ENCODE measurements at places on chromosomes 13 and 19. TPM values are rescaled to one million over a fixed set of nuclear protein-coding genes. Genes with fewer than 3 reads are reported as not detected.
A peak's percentile ranks its signal among the peaks of the same experiment; 100 is the strongest.

The ADGRE3 gene
- not detected for total RNA-seq

- no peak for DNase-seq
Observed at GRCh38 chr19:3743486-3743885, 18.0 kb downstream of the APBA3 start.

GRCh38 chr13:36294096-36294495 lies 3.5 kb downstream of the CCDC169 start:
- DNase-seq, result no peak

GRCh38 chr13:106599875-106600797 lies 32.2 kb upstream of the ARGLU1 start:
- no peak for DNase-seq

- peak; percentile 17 for DNase-seq
Observed at GRCh38 chr13:40221460-40222201, 444.8 kb downstream of the FOXO1 start.

The ZNF541 gene
- 0.09 TPM for total RNA-seq

DNA sequence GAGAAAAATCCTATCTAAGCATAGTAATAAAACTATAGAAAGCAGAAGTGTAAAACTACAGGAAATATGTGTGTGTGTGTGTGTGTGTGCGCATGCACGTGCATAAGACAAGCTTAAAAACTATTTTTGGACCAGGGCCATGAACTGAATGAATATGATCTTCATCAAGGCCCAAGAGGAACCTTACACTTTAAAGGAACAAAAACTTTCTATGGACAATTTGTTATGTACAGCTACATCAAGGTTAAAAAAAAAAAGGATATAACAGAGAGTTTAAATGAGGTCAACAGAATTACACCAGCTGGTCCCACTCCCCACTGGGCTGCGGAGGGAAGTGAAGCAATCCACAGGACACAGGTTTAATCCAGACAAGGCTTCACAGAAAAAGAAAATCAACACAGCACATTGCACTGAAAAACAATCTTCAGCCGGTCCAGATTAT lies 151.1 kb downstream of the LHFPL6 start:
- no peak for DNase-seq

The NLRP4 gene
- not detected for total RNA-seq

- no peak for DNase-seq
Observed at GRCh38 chr19:14886032-14886431, at the start of gene OR7A17. OR7A17 (minus strand) TSS chr19:14886132; CDS start chr19:14881355, 4,777 bp downstream.

DNA sequence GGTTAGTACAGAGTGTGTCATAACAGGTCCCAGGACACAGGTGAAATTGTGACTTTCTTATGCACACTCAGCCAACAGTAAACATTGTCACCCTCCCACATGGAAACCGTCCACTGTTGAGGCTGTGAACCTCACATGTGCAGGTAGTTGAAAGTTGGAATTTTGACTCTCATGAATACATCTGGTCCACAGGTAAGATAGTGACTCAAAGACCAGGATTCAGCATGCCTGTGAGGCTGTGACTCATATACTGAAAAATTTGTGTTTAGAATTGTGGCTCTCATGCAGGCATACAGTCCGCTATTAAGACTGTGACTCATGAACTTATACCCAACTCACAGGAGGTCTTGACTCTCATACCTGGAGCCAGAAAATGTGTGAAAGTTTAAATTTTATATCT lies 67.8 kb downstream of the ZNF728 start:
- DNase-seq, result no peak

DNA sequence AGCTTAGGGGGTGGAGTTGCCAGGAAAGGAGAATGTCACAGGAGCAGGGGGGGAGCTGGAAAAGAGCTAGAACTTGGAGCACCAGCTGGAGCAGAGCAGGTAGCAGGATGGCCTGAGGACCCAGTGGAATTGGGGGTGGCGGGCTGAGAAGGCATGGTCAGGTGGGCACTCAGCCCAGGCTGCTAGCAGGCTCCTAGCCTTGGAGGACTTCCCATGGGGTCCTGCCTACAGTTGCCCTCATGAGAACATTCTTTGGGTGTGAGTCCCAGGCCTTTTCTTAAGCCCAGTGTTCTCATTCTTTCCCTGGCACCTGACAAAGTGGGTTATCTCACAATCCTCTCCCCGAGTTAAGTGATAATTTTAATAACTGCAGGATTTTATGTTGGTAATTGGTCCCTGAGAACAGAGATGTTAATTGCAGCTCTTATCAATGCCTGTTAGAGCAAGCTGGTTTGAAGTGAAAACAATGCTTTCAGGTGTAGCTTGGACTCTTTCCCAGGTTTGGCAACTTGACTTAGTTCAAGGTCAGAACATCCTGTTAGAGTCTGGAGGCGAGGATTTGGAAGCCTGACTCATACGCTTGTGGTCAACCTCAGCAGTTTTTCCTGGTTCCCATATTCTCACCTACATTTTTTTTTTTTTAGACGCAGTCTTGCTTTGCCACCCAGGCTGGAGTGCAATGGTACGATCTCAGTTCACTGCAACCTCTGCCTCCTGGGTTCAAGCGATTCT lies 18.1 kb upstream of the OLFM4 start:
- DNase-seq, result no peak

The BEST2 gene
- 0.11 TPM for total RNA-seq

GRCh38 chr13:37701972-37702371 lies 103.4 kb upstream of the POSTN start:
- DNase-seq, result no peak

The PSG11 gene
- not detected for total RNA-seq

The ZNF66 gene
- 8.1 TPM for total RNA-seq

The NFIX gene
- 2.7 TPM for total RNA-seq

The F7 gene
- not detected for total RNA-seq

GRCh38 chr19:54526972-54527371 lies 24.3 kb downstream of the LAIR2 start:
- DNase-seq, result no peak

DNA sequence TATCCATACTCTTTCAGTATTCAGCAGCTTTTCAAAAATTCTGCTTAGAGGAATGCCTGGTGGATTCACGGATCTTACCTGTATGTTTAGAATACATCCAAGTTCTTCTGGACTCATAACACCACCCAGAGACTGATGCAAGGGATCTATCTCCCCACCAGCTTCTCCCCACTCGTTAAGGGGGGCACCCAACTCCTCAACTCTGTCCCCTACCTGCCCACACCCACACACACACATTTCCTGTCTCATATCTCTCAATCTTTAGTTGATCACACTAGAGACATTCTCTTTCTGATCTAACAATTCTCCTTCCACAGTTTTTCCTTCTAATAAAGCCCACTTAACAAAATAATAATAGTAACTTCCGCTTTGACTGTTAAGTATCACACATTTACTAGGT lies 110.1 kb downstream of the DLEU7 start:
- DNase-seq, result no peak

The MBD3L3 gene
- not detected for total RNA-seq

DNA sequence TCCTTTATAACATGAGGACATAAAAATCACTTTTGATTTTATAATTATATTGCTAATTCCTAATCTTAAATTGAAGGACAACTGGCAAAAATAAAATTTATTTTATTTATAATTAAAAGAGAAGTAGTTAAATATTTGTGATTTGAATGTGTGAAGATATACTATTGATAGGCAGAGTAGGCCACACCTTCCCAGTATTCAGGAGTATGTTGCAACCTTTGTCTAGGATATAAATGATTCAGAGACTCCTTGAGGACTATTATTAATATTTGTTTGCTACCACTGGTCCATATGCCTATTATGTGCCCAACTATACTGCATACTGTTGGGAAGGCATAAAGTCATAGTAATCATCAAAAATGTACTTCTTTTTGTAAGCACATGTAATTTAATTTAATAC lies 94.2 kb downstream of the CDADC1 start:
- no peak for DNase-seq

The AZU1 gene
- total RNA-seq, result not detected

The HSD17B14 gene
- total RNA-seq, result 0.89 TPM

GRCh38 chr13:72204291-72204690 lies 337.3 kb upstream of the DACH1 start:
- DNase-seq, result no peak

Measured in activated T-helper 2 cell treated with anti-CD3 and anti-CD28 coated beads, Interferon-gamma antibody, Interleukin-2, Interleukin-4, amounts not matched to agents 10 μg/mL and 5 μg/mL and 100 μg/mL, durations not matched to agents 14 hours and 24 hours and 36 hours (primary cell).